IPS DF 6.9 (cell line): ENCODE measurements at places on chromosomes 5 and 9.
A peak's percentile ranks its signal among the peaks of the same experiment; 100 is the strongest.

GRCh38 chr5:64532657-64533056, 26.8 kb downstream of the RGS7BP start:
- DNase-seq: no peak

DNA sequence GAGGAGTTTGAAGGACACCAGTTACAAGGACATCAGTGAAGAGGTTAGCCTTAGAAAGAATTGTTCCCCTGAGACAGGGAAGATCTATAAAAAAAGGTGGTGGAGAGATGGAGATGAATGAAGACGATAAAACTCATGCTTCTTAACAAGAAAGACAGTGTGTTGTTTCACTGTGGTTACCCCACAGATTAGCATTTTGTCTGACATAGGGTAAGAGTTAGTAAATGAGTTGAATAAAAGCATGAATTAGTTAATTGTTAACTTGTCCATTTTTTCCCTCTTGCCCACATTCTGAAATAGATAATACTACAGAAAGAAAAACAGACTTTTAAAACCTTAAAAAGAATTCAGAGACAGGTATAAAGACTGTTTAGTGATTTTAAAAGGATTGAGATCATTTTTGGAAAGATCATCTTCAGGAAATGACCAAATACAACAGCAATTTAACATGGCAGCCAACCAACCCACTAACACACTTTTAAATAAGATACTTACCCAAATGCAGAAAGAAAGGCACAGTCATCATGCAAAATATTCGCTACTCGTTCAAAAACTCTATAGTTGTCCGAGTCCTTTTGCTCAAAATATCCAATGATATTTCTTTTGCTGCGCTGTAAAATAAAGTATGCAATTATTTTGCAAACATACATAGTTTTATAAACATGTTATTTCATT, 78.5 kb downstream of the ERP44 start:
- DNase-seq: no peak

DNA sequence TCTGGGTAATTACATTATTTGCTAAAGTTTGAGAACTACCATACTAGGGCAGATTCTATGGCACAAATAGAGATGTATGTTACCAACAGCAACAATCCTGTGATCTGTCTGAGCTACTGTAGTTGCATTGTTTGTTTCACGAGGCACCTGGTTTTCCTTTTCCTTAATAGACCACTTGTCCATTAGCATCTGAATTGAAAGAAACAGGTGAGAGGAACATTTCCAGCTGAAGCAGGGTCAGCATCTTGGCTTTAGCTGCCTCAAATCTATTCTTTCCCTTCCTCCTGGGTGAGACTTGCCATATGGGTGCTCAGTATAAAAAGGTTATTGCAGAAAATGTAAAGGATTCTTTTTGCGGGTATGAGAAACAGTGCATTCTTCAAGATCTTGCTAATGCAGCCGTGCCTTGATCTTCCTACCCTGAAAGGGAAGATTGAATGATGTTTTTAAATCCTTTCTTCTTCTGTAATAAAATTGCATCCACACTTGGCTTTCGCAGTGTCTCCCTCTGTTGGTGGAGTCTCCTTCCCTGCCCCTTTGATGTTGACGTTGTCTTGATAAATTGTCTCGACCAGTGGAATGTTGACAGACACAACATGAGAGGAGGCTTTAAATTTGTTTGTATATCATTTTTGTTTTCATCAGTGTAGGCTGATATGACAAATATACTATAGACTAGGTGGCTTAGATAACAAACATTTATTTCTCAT, 118.0 kb upstream of the BRINP1 start:
- DNase-seq: no peak

DNA sequence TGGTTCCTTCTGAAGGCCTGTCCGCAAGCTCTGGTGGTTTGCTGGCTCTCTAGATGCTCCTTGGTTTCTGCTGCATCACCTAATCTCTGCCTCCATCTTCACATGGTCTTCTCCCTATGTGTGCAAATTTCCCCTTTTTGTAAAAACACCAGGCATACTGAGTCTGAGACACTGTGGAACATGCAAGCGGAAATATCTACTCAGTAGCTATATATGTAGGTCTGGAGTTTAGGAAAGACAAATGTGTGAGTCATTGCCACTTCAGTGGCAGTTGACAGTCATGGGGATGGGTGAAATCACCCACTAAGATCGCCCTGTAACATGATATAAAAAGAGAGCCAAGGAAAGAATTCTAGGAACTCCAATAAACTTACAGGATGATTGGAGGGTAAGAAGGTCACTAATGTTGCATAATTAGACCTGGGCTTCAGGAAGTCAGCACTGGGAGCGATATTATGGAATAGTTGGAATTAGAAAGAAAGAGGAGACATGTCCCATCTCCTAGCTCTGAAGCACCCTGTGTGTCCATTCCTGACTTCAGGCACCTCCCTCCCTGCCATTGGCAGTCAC, 22.7 kb upstream of the UBLCP1 start:
- DNase-seq: no peak

DNA sequence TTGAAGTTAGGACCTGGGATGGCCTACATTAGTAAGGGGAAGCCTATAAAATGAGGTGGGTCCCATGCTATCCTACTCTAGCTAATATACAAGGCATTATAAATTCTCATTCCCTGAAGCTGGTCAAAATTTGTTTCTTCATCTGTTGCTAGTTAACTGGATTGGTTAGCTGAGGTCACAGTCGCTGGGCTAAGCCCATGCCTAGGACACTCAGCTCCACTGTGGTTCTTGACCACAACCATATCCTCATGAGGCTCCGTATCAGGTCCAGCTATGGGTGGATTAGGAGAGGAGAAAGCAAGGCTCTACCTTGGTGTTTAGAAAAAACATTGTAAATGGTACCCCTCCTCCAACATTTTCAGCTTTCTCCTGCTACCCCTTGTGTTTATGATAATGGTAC, 52.8 kb upstream of the RAI14 start:
- no peak for DNase-seq

DNA sequence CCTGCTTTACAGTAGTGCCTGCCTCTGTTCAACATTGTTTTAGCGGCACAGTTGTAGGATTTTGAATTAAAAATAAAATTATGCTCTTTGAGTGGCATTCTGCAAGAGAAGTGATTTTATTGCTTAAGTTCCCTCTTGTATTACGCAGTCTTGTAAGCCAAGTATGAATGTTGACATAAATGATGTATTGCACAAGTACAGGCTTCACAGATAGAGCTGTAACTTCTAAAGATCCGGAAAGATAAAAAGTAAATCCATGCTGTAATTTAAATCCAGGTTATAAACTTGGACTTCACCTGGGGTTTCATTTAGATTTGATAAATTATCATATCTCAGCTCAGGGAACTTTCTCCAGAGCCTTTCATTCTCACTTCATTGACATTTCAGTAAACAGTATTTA, 1114.7 kb downstream of the PTPRD start:
- DNase-seq: no peak

GRCh38 chr5:76099286-76099702, 16.1 kb downstream of the SV2C start:
- DNase-seq: no peak

DNA sequence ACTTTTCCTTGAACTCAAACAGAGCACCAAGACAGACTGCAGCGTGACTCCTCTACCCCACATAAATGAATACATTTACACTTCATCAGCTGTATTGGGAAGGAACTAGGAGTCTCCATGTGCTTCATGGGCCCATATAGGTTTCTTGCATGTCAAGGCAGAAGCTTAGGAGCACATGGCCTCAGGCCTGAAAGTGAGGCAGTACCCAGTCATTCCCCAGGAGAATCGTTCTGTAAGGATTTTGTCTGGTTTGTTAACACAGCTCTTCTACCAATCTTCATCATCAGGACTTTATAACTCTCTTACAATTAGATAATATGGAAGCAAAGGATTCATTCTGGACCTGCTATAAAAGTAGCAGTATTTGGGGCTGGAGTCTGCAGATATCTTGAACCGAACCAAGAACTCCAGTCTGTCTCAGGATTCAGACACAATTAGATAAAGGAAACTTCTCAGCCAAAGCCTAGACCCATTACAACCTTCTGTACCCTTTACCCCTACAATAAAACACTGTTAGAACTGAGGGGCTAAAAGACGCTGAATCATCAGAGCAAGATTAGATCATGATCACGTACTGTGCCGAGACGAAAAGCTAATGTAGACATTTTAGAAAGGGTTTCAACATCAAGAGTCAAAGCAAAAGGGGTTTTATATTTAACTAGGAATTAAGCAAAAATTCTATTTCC, 385.5 kb upstream of the SLC30A5 start:
- DNase-seq: no peak

GRCh38 chr9:33867747-33868439, 50.9 kb downstream of the UBE2R2 start:
- no peak for DNase-seq

DNA sequence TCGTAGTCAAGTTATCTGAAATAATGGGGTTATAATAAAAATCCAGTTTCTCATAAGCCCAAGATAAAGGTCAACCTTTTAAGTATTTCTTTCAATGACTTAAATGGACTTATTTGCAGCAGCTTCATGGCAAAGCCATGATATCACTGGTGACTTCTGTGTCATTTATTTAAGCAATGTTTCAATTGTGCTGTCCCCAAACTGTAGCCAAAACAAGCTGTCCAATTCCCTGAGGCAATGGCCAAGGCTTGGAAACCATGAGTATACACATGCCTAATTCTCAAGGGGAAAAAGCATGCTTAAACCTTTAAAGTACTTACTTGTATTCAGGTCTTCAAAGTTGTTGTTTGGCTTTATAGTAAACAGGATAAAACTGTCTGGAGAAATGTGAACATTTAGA, 376.4 kb upstream of the TNC start:
- DNase-seq: no peak

- no peak for DNase-seq
Observed at GRCh38 chr9:87873607-87874303, 8.9 kb upstream of the SPATA31E1 start.

DNA sequence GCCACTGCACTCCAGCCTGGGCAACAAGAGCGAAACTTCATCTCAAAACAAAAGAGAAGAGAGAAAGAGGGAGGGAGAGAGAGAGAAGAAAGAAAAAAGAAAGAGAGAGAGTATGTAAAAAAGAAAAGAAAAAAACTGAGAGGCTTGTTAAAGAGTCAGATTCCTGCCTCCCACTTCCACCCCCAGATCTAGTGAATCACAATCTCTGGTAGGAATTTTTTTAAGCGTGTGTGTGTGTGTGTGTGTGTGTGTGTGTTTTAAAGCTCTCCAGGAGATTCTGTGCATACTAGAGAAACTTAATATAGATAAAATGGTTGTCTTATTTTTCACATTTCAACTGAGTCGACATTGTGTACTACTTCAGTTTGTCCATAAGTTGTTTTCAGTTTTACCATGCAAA, 32.0 kb downstream of the SAR1B start:
- no peak for DNase-seq

GRCh38 chr9:109792951-109793546, 13.1 kb downstream of the PALM2AKAP2 start:
- no peak for DNase-seq

DNA sequence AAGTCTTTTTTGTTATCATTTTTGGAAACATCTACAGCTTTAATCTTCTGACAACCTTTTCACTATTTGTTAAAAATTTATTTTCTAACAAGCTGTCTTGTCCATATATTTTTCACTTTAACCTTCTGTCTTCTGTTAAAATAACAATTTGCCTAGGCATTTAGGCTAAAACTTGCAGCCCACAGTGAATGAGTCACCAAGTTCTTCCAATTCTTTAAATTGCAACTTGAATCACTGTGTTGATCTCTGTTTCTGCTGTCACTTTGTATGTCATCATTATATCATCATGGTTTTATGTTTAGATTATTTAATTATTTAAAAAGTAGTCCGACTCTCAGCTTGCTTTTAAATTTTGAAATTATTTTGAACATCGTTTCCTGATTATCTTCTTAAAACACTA, 473.8 kb upstream of the PTPRD start:
- no peak for DNase-seq

- DNase-seq: no peak
Observed at GRCh38 chr5:78591972-78592700, 56.4 kb downstream of the LHFPL2 start.

DNA sequence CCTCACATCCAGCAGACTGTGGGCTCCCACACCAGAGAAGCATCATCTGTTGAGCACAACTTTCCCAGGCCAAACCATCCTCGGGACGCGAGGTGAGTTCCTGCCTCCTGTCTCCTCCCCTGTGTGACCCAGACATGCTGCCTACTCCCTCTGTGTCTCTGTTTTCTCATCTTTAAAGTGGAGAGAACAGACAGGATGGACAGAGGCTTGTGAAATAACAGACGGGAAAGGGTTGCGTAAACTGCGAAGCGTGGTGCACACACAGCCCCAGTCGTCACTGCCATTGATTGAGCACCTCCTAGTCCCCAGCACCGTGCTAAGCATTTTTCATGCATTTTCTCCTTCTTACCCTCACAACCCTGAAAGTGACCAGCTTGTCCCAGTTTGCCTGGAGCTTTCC, 52.1 kb upstream of the LMX1B start:
- DNase-seq: no peak

GRCh38 chr9:79131246-79131774, 440.5 kb upstream of the TLE4 start:
- no peak for DNase-seq

DNA sequence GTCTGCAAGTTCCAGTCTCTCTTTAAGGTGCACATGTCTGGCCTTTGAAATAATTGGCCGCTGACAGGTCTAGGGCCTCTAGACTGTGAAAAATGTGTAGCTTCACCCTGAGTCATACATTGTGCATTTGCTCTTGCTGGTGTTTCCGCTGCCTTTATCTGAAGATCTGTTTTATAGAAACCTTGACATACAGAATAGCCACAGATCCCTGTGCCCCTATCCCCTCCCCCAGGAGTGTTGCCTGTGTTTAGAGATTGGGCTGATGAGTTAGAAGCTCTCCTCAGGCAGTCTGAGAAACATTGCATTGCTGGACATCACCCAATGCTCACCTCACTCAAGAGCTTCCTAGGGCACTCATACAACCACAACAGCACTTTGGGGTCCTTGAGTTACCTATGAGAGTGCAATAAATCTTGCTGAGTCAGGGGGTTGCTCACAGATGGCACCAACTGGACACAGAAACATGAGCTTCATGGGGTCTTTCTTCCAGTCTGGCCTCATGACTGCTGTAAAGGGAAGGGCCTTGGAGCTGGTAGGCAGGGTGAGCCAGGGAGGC, 3.8 kb upstream of the ZNF782 start:
- no peak for DNase-seq

DNA sequence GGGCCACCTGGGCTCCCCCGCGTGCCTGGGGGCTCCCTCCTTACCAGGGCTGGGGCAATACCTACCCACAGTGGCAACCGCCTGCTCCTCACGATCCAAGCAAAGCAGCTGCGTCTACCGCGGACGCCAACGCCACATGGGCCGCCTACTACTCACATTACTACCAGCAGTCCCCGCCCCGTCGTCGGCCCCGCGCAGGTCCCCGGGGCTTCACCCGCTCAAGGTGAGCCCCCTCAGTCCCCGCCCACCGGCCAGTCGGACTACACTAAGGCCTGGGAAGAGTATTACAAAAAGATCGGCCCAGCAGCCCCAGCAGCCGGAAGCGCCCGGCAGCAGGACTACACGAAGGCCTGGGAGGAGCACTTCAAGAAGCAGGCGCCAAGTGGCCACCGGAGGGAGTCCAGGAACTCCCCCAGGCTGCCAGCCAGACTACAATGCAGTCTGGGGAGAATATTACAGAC, 106.0 kb upstream of the MTAP start:
- peak; percentile 25 for DNase-seq
